ENCODE measurements at places on chromosomes 16 and 17.

GRCh38 chr16:88650749-88651275, at the start of gene CYBA:
Gene CYBA, minus strand, starts transcription at chr16:88651053. Its CDS starts 40 bp downstream, at chr16:88651013.
- DNase-seq: peak; percentile 92

GRCh38 chr17:80614332-80615047, 69.9 kb downstream of the RPTOR start:
- no peak for DNase-seq

GRCh38 chr16:67165121-67166078, 855 bp downstream of the HSF4 start:
- no peak for DNase-seq

DNA sequence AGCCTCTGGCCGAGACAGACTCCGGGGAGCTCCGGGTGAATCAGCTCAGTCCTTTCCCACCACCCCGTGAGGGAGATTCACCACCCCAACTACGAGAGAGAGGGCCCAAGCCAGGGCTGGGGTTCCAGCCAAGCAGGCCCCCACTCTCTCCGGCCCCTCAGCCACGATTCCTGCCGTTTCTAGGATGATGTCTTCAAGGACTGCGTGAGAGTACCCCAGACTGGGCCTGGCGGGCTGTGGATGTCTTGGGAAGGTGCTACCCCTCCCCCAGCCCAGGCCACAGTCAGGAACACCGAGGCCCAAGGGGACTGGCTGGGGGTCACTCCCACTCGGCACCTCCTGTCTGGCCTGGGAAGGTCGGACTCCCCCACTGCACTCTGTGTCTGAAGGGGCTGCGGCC, 21.6 kb upstream of the PABPN1L start:
- no peak for DNase-seq

DNA sequence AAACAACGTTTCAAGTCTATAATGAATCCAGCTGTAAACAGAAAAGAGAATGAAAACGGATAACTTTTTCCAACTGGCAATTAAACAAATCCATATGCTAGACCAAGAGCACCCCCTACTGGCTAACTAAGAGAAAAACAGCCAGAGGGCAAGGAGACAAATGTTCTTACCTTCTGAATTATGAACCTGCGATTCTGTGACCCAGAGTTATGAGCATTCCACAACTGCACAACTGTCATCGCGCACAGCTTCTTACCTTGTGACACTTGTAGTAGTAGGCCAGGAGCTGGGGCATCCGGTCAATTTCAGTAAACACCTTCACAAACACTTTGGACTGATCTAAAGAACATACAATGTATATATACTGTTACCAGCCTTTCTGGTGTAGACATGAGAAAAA, 18.6 kb downstream of the COG7 start:
- DNase-seq: peak; percentile 78

GRCh38 chr17:81027591-81028505, 7.1 kb upstream of the BAIAP2 start:
- no peak for DNase-seq
